ENCODE measurements at places on chromosomes 4 and X.

DNA sequence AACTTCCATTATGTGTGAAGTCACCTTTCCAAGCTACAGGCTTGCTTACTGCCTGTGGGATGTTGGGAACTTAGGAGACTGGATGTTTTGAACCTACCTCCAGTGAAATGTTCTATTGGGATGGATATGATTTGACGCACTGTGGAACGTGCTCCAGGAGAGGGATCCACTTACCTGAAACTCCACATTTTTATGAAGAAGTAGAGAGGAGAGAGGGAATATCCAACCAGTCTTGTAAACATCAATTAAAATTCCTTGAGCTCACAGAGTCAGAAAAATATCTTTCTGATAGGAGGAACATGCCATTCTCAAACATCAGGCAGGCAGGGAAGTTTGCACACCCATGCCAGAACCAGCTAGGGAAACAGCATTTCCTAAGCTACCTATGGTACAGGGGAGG, 91.1 kb upstream of the MAOA start:
- DNase-seq = no peak

DNA sequence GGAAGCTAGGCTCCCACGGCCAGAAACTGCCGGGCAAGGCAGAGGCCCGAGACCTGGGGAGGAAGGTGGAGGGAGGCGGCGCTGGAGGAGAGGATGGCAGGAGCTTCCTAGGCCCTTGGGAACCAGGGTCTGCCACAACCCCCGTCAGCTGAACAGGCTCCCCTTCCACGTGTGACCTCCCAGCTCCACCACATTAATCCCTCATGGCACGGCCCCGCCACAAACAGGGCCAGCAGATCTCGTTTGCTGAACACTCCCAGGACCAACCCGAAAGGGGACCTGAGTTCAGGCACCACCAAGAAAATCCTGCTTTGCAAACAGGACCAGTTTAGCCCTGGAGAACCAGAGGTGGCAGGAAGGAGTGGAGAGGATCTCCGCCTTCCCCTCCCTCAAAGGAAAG, 62.7 kb downstream of the FHDC1 start:
- no peak for DNase-seq

DNA sequence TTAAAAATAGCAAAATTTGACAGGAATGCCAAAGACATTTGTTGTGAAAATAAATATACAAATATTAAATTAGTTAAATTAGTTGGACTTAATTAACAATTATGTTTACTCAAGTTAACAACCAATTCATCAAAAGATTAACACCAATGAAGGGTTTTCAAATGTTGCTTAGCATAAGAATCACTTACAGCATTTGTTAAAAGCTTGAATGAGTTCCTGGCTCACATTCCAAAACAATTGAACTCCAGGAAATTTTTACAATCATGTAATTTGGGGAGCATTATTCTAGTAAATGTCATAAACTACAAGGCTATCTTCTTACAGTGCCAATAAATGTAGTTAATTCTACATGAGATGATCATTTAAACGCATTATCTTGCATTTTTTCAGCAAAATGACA, 249.7 kb upstream of the MAGEB2 start:
- no peak for DNase-seq

DNA sequence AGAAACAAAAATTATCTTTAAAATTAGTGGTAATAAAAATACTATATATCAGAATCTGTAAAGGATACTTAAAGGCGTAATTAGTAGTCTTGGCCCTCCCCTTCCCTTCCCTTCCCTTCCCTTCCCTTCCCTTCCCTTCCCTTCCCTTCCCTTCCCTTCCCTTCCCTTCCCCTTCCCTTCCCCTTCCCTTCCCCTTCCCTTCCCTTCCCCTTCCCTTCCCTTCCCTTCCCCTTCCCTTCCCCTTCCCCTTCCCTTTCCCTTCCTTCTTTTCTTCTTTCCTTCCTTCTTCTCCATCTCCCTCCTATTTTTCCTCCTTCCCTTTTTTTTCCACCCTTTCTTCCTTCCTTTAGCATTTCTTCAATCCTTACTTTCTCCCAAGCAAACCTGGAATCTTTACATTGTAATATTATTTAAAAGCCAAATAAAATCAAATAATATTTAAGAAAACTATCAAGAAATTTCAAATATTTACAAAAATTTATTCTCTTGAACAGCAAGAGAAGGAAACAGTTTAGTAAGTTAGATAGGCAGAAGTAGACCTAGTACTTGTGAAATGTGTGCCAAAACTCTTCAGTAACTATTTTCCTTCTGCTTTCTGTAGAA, 379.8 kb upstream of the ATOH1 start:
- no peak for DNase-seq

- no peak for DNase-seq
Observed at GRCh38 chrX:131795442-131796229, 227.5 kb upstream of the STK26 start.

DNA sequence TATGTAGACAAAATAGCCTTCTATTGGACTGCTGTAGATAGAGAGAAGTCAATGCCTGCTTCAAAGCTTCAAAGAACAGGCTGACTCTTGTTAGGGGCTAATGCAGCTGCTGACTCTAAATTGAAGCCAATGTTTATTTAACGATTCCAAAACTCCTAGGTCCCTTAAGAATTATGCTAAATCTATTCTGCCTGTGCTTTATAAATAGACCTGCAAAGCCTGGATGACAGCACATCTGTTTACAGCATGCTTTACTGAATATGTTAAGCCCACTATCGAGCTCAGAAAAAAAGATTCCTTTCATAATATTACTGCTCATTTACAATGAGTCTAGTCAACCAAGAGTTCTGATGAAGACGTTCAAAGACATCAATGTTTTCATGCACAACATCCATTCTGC, 54.8 kb upstream of the RBMXL3 start:
- no peak for DNase-seq

DNA sequence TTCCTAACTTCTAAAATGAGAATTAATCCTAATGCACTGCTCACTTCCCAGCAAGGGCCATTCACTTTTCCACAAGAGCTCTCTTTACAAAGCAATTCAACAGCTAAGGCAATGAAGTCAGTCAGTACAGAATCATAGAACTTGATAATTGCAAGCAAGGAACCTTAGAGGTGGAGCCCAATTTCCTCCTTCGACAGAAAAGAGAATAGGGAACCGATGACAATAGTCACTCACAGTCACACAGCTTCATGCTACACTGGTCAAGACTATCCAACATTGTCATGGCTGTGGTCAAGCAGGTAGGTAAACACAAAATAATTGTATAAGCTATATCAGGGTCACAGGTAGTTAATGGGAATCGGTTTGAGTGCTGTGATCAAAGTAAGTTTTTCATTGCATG, 90.0 kb downstream of the ELOVL6 start:
- no peak for DNase-seq

GRCh38 chr4:125331116-125331515, 16.4 kb downstream of the FAT4 start:
- no peak for DNase-seq

GRCh38 chrX:97310373-97310772, 426.7 kb downstream of the RPA4 start:
- DNase-seq = no peak

GRCh38 chrX:6694977-6695376, 160.1 kb upstream of the VCX3A start:
- no peak for DNase-seq

DNA sequence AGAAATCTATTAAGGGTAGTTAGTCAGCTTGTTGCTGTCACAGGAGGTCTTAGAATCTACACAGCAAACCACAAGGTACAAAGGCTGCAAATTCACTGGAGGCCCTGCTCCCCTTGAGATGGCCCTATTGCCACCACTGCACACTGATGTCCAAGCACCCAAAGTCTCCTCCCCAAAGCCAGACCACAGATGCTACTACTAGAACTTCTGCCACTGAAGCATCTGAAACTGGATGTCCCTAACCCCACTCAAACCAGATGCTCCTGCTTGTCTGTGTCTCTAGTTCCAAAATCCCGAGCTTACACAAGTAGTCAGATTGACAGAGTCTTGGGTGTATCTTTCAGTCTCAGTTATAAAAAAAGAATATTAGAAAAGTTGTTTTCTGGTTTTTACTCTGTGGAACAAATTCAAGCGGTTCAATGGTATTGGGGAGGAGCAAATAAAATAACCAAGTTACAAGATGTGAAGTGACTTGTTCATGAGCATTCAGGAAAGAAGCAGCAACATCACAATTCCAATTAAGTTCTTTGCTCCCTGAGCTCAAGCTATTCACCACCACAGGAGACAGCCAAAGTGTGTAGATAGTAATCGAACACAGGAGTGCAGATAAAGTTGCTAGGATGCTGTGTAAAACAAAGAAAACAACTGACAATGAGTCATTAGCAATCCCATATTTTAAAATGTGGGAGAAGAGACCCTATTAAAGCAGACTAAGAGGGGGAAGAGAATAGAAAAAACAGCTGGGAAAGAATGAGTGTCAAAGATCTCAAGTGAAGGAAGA, 352.3 kb downstream of the PDGFC start:
- DNase-seq = no peak

- DNase-seq = no peak
Observed at GRCh38 chrX:57674861-57675260, 5.2 kb downstream of the NLRP2B start.

GRCh38 chr4:32455231-32455630, 1735.1 kb downstream of the PCDH7 start:
- no peak for DNase-seq

- DNase-seq = no peak
Observed at GRCh38 chrX:25285598-25285997, 269.8 kb upstream of the ARX start.

- DNase-seq = no peak
Observed at GRCh38 chr4:154973244-154974035, 192.4 kb downstream of the RBM46 start.

GRCh38 chrX:150954951-150955350, 28.2 kb upstream of the HMGB3 start:
- DNase-seq = no peak

- no peak for DNase-seq
Observed at GRCh38 chr4:155769090-155769489, 10.3 kb downstream of the GUCY1B1 start.

- DNase-seq = no peak
Observed at GRCh38 chr4:44660396-44660795, 9.0 kb upstream of the YIPF7 start.

- no peak for DNase-seq
Observed at GRCh38 chrX:105189093-105189492, 31.4 kb downstream of the TEX13A start.

Measured in NCI-H1436 (cell line).